ENCODE measurements at places on chromosomes 13 and 19.
A peak's percentile ranks its signal among the peaks of the same experiment; 100 is the strongest.

DNA sequence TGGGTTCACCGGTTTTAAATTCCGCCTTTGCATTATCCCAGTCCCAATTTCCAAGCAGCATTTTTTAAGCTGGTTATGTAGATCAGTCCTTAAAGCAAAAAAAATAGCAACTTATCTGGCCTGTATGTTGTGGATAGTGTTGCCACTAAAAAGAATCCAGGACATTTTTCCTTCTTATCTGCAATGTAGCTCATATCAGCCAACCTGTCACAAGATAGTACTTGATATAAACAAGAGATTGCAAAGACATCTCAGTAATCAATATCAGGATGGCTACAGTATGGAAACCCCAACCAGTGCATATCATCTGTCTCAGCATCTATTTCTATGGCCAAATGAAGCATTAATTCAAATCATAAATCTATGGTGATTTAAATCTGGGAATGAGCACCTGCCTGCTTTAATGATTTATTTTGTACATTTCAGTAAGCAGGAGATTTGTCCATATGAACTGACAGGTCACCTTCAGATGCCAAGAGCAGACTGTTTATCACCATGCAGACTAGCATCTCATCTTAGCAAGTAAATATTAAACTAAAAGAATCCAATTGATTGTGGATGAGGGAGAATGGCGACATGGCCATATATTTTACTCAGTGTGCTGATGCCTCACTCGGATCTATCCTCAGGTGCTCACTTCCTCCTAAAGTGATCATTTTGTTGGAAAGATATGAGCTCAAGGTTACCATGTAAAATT is 240.4 kb downstream of the DACH1 start:
- no peaks in the 10 kb centered on the region for H3K36me3 ChIP-seq
- no peak overlapping the region for H3K27ac ChIP-seq

GRCh38 chr13:80359414-80359777 is 18.5 kb upstream of the SPRY2 start:
- H3K36me3 ChIP-seq, result no peaks in the 10 kb centered on the region
- H3K4me3 ChIP-seq, result no peak overlapping the region
- no peak for DNase-seq
- peak overlapping the region; percentile 46 for H3K27ac ChIP-seq

DNA sequence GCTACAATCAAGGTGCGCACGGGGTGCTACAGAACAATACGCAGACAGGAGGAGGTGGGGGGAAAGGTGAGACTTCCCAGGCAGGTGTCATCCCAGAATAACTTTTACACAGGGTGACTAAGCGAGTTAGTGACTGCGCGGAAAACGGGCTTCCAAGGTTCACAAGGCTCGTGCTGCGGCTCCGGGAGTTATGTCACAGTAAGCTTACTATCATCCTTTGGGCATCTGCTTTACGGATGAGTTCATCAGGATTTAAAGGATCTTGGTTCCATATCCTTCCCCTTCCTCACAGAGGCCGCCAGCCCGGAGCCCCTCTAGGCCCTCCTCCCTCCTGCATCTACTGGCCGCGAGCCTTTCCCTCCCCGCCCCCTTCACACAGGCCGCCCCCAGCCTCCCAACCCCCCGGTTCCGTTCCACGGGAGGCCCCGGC is 474 bp upstream of the IFT88 start:
- DNase-seq, result peak; percentile 66
- H3K36me3 ChIP-seq, result peaks cover 12% of the 10 kb centered on the region
- H3K27ac ChIP-seq, result peak overlapping the region; percentile 87
- H3K4me1 ChIP-seq, result peaks cover 16% of the 10 kb centered on the region

DNA sequence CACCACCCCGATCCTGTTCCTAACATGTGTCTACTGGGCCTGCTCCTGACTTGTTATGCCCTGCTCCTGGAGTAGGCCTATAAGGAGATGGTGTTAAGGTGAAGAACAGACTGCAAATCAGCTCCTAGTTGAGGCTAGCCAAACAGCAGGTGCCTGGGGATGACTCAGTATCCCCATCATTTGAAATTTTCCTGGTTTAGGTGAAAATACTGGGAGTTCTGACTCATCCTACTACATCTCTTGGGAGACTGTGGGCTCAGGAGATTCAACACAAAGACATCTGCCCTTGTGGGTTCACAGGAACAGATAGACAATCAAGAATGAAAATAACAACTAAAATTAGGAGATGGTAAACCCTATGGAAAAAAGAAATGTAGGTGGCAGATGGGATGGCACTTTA is 41.2 kb downstream of the BRD4 start:
- peak overlapping the region; percentile 64 for H3K27ac ChIP-seq
- peaks cover 8% of the 10 kb centered on the region for H3K36me3 ChIP-seq
- H3K27me3 ChIP-seq, result no peaks in the 10 kb centered on the region
- peaks cover 97% of the 10 kb centered on the region for H3K4me1 ChIP-seq

DNA sequence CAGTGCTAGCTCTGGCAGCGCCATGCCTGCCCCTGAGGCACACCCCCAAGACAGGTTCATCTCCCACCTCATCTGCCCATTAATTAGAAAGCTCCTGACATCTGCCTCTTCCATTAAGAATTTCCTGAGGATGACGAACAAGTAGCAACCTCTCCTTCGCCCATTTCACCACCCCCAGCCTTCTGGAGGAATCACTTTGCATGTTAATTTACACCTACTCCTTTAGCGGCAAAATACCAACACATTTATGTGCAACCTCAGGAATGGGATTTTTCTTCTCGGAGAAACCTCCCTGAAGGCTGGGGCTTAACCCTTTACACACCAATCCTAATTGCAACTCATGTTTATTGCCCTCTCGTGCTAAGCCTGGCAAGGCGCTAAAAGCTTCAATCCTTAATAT is 13.8 kb downstream of the SLC7A1 start:
- peaks cover 62% of the 10 kb centered on the region for H3K4me1 ChIP-seq
- DNase-seq, result no peak
- H3K4me3 ChIP-seq, result no peak overlapping the region
- H3K36me3 ChIP-seq, result peaks cover 36% of the 10 kb centered on the region
- H3K27ac ChIP-seq, result no peak overlapping the region

GRCh38 chr13:40221460-40222201 is 444.8 kb downstream of the FOXO1 start:
- H3K4me3 ChIP-seq, result peak overlapping the region; percentile 25
- H3K36me3 ChIP-seq, result no peaks in the 10 kb centered on the region
- peak overlapping the region; percentile 92 for H3K27ac ChIP-seq

GRCh38 chr13:77919921-77920294 is 1.3 kb upstream of the EDNRB start:
- H3K27ac ChIP-seq, result no peak overlapping the region
- no peaks in the 10 kb centered on the region for H3K36me3 ChIP-seq
- no peak for DNase-seq
- peaks cover 23% of the 10 kb centered on the region for H3K27me3 ChIP-seq
- H3K4me1 ChIP-seq, result no peaks in the 10 kb centered on the region

- no peaks in the 10 kb centered on the region for H3K4me1 ChIP-seq
- no peaks in the 10 kb centered on the region for H3K27me3 ChIP-seq
- H3K4me3 ChIP-seq, result no peak overlapping the region
- no peak for DNase-seq
- no peak overlapping the region for H3K27ac ChIP-seq
These were observed 2776.3 kb downstream of the PCDH9 start for GRCh38 chr13:64453831-64454230.

DNA sequence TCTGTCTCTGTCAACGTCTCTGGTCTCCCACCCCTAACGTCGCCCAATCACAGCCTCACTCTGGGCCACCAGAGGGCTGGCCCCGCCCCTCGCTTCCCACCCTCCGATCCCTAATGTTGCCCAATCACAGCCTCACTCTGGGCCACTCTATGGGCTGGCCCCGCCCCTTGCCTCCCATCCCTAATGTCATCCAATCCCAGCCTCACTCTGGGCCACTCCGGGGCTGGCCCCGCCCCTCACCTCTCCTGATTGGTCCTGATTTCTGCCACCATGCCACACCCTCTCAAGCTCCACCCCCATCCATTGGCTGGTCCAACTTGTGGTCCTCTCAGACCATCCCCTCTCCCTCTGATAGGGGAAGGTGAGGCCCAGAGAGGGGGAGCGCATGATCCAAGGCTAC is 24.9 kb downstream of the CELF5 start:
- peaks cover 5% of the 10 kb centered on the region for H3K27me3 ChIP-seq
- H3K4me3 ChIP-seq, result no peak overlapping the region
- DNase-seq, result no peak
- H3K36me3 ChIP-seq, result no peaks in the 10 kb centered on the region
- no peaks in the 10 kb centered on the region for H3K4me1 ChIP-seq

- H3K4me1 ChIP-seq, result no peaks in the 10 kb centered on the region
- H3K27me3 ChIP-seq, result peaks cover 14% of the 10 kb centered on the region
- H3K27ac ChIP-seq, result no peak overlapping the region
These were observed 115.3 kb downstream of the STOML3 start for GRCh38 chr13:38875186-38875875.

GRCh38 chr19:43936188-43936587 is 1.1 kb upstream of the ZNF45 start:
- H3K4me1 ChIP-seq, result peaks cover 24% of the 10 kb centered on the region
- no peaks in the 10 kb centered on the region for H3K27me3 ChIP-seq
- no peak overlapping the region for H3K27ac ChIP-seq
- H3K36me3 ChIP-seq, result peaks cover 17% of the 10 kb centered on the region
- no peak for DNase-seq

DNA sequence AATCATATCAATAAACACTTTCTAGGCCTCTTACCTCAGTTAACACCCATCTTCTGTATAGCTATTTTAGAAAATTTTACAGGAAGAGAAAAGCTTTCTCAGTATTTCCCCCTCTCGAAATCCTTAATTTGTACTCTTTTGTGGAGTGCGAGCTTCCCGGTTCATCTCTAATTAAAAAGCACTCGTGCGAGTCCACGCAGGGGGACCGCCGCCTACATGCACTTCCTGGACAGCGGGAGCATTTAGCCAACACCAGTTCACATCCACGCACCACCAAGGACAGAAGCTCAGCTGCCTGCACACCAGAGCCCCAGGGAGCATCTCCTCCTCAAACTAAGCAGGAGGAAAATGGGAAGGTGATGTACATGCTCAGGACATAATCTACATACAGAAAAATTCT is 60.0 kb downstream of the RASA3 start:
- peaks cover 24% of the 10 kb centered on the region for H3K36me3 ChIP-seq
- H3K27ac ChIP-seq, result peak overlapping the region; percentile 51
- H3K4me1 ChIP-seq, result peaks cover 28% of the 10 kb centered on the region
- DNase-seq, result no peak

- peaks cover 75% of the 10 kb centered on the region for H3K36me3 ChIP-seq
- no peak overlapping the region for H3K4me3 ChIP-seq
- no peak overlapping the region for H3K27ac ChIP-seq
- H3K4me1 ChIP-seq, result peaks cover 54% of the 10 kb centered on the region
These were observed 4.7 kb downstream of the ZNF317 start for GRCh38 chr19:9144920-9145319.

- peak overlapping the region; percentile 24 for H3K27ac ChIP-seq
- H3K4me1 ChIP-seq, result peaks cover 25% of the 10 kb centered on the region
- H3K4me3 ChIP-seq, result no peak overlapping the region
- H3K36me3 ChIP-seq, result peaks cover 2% of the 10 kb centered on the region
These were observed 8.1 kb upstream of the GPI start for GRCh38 chr19:34356875-34357274.

GRCh38 chr19:44746946-44747738 is 1.4 kb upstream of the BCL3 start:
- H3K4me3 ChIP-seq, result peak overlapping the region; percentile 87
- DNase-seq, result peak; percentile 97
- peaks cover 56% of the 10 kb centered on the region for H3K4me1 ChIP-seq
- H3K27me3 ChIP-seq, result no peaks in the 10 kb centered on the region
- H3K27ac ChIP-seq, result peak overlapping the region; percentile 95

GRCh38 chr13:72246396-72246795 is 379.4 kb upstream of the DACH1 start:
- DNase-seq, result no peak
- no peak overlapping the region for H3K27ac ChIP-seq
- H3K4me3 ChIP-seq, result no peak overlapping the region
- H3K4me1 ChIP-seq, result no peaks in the 10 kb centered on the region
- no peaks in the 10 kb centered on the region for H3K36me3 ChIP-seq

GRCh38 chr19:51150627-51151026 is 8.5 kb downstream of the SIGLEC7 start:
- no peak for DNase-seq
- H3K4me1 ChIP-seq, result peaks cover 3% of the 10 kb centered on the region
- no peak overlapping the region for H3K4me3 ChIP-seq
- no peaks in the 10 kb centered on the region for H3K36me3 ChIP-seq
- no peak overlapping the region for H3K27ac ChIP-seq
- H3K27me3 ChIP-seq, result no peaks in the 10 kb centered on the region

DNA sequence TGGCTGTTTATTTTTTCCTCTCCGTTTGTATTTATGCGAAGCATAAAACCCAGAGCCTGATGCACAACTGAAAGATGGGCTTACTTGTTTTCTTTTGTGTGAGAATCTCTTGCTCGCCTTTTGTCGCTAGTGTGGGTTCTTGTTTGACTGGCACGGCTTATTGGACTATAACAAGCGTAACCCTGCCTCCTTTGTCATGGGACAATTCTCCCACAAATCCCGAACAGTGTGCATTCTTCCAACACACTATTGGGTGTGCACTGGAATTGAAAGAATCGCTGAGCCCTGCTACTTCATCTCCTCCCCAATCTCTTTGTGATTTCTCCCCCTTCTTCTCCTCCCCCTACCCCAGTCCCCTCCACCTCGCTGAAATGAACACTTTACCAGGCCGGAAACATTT is 110.8 kb downstream of the ZIC5 start:
- H3K27ac ChIP-seq, result no peak overlapping the region
- DNase-seq, result no peak
- H3K36me3 ChIP-seq, result no peaks in the 10 kb centered on the region
- no peaks in the 10 kb centered on the region for H3K27me3 ChIP-seq

DNA sequence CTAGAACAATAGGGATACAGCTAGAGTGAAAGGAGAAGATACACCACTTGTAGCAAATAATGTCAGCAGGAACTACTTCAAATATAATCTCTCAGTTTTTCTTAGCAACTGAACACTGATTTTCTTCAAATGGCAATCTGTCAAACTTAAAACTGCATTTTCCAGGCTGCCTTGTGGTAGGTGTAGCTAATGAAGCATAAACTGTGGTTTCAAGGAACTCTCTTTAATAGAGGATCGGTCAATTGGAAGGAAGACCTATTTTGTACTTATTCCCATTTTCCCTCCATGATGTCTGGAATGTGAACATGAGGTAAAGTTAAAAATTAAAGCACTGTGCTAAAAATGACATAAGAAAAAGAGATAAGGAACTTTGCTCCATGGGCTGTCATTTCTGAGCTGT is 1261.9 kb downstream of the PCDH17 start:
- H3K27ac ChIP-seq, result no peak overlapping the region
- no peak overlapping the region for H3K4me3 ChIP-seq
- H3K36me3 ChIP-seq, result no peaks in the 10 kb centered on the region
- no peak for DNase-seq
- H3K4me1 ChIP-seq, result no peaks in the 10 kb centered on the region

Measured in activated naive CD4-positive, alpha-beta T cell treated with anti-CD3 and anti-CD28 coated beads for 36 hours (primary cell).